ENCODE measurements at places on chromosomes 2 and 18. TPM values are rescaled to one million over a fixed set of nuclear protein-coding genes. Genes with fewer than 3 reads are reported as not detected.

INPP4A gene
- 30.2 TPM for total RNA-seq

UBXN4 gene
- 71.3 TPM for total RNA-seq

CDCA7 gene
- 0.66 TPM for total RNA-seq

ODC1 gene
- 216 TPM for total RNA-seq

SIGLEC15 gene
- 1.1 TPM for total RNA-seq

LIPT1 gene
- total RNA-seq = 2.0 TPM

ALPP gene
- total RNA-seq = not detected

SERPINB13 gene
- total RNA-seq = not detected

WDR12 gene
- 41.1 TPM for total RNA-seq

HRH4 gene
- under 0.01 TPM for total RNA-seq

MYOM1 gene
- total RNA-seq = 0.22 TPM

CRYBA2 gene
- not detected for total RNA-seq

SLC11A1 gene
- total RNA-seq = under 0.01 TPM

CACNB4 gene
- under 0.01 TPM for total RNA-seq

MEP1B gene
- total RNA-seq = not detected

PSD4 gene
- 1.1 TPM for total RNA-seq

CTAGE1 gene
- total RNA-seq = not detected

ARHGEF33 gene
- total RNA-seq = 0.22 TPM

INPP5D gene
- 0.14 TPM for total RNA-seq

ARHGAP15 gene
- total RNA-seq = not detected

CYBRD1 gene
- total RNA-seq = 95.3 TPM

DLGAP1 gene
- total RNA-seq = 3.1 TPM

CXCR1 gene
- not detected for total RNA-seq

NEU2 gene
- not detected for total RNA-seq

FABP1 gene
- not detected for total RNA-seq

Measured in placental pericyte (primary cell).